ENCODE measurements at places on chromosomes 4 and X. TPM values are rescaled to one million over a fixed set of nuclear protein-coding genes. Genes with fewer than 3 reads are reported as not detected.

- DNase-seq = no peak
Measured at GRCh38 chr4:139951021-139951420, 203.0 kb downstream of the MAML3 start.

- DNase-seq = no peak
Measured at GRCh38 chrX:149607699-149608098, 12.6 kb upstream of the HSFX2 start.

GRCh38 chrX:40488296-40488695, 92.5 kb upstream of the ATP6AP2 start:
- DNase-seq = no peak

GRCh38 chrX:54066841-54067240, 22.6 kb upstream of the PHF8 start:
- no peak for DNase-seq

GRCh38 chr4:22874334-22874912, 181.7 kb downstream of the GBA3 start:
- DNase-seq = no peak

DNA sequence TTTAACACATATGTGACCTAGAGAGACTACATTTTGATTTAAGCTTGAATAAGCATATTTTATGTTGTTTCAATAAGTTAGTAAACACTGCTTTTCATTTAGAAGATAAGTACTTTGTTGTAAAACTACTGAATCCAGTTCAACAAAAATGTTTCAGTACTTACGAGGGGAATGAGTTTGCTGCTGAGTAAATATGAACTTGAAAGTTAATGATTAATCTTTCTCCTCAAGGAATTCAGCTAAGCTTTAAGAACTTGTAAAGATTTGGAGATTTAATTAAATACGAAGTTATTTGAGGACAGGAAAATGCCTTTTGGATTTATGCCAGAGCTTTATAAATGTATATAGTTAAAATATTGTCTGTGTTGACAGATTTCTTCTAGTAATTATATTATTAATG, 933.0 kb upstream of the LCORL start:
- DNase-seq = no peak

GRCh38 chrX:371907-372306, 14.8 kb downstream of the PPP2R3B start:
- DNase-seq = no peak

- DNase-seq = no peak
Measured at GRCh38 chr4:112753333-112753732, 116.4 kb downstream of the LARP7 start.

- no peak for DNase-seq
Measured at GRCh38 chr4:98482847-98483806, 175.3 kb downstream of the TSPAN5 start.

DNA sequence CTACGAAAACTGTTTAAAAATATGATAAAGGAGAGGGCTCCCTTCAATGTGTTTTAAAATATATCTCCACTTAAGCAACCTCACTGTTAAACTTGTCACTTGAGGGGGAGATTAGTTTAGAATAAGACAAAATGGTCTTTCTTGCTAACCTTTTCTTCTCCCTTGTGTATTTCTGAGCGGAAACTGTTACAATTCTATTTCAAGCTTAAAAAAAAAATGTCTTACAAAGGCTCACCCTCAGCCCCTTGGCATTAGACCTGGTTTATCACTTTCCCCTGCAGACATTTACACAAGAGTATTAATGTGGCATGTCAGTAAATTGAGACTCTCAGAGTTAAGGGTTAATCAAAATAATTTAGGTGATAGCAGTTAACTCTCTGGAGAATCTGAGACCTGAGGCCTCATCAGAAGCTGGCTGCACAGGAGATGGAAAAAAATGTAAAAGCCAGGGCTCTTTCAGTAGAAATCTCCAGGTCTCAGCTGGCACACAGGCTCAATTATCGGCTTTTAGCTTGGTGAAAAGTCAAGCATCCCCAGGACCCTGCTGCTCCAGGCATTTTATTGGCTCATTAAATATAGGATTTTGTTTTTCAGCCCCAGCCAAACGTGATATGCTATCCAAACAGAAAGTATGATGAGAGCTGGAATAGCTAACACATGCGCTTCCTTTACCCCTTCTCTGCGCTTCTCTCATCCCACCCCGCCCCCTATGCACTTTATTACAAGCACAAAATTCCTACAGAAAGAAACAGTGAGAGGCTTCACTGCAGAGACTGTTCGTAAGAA, 130.5 kb downstream of the PPA2 start:
- DNase-seq = no peak

FRMPD4 gene
- not detected for total RNA-seq

DOCK11 gene
- total RNA-seq = 40.1 TPM

HPSE gene
- 0.81 TPM for total RNA-seq

DCUN1D4 gene
- total RNA-seq = 23.2 TPM

FMR1NB gene
- not detected for total RNA-seq

Measured in hematopoietic multipotent progenitor cell (in vitro differentiated cells).